ENCODE measurements at places on chromosomes 5 and 9.

- DNase-seq = no peak
Measured at GRCh38 chr5:127840198-127840524, 137.0 kb downstream of the CCDC192 start.

DNA sequence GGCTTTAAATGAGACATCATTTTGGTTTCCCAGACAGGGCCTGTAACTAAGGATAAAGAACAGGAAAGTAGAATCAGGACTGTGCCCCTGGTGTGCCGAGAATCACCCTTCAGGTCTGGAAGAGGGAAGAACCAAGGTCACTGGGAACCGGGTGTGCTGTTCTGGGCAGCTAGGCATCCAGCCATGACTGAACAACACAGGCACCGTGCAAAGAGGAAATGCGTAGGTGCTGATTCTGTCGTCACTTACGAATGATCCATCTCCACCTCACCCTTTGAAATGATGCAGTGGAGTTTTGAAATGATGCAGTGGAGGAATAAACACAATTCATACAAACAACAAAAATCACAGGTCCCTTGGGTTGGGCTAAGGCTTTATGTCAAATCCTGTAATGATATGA lies 64.4 kb downstream of the MAP1B start:
- no peak for DNase-seq

- no peak for DNase-seq
Measured at GRCh38 chr9:20984506-20984905, 46.9 kb downstream of the HACD4 start.

DNA sequence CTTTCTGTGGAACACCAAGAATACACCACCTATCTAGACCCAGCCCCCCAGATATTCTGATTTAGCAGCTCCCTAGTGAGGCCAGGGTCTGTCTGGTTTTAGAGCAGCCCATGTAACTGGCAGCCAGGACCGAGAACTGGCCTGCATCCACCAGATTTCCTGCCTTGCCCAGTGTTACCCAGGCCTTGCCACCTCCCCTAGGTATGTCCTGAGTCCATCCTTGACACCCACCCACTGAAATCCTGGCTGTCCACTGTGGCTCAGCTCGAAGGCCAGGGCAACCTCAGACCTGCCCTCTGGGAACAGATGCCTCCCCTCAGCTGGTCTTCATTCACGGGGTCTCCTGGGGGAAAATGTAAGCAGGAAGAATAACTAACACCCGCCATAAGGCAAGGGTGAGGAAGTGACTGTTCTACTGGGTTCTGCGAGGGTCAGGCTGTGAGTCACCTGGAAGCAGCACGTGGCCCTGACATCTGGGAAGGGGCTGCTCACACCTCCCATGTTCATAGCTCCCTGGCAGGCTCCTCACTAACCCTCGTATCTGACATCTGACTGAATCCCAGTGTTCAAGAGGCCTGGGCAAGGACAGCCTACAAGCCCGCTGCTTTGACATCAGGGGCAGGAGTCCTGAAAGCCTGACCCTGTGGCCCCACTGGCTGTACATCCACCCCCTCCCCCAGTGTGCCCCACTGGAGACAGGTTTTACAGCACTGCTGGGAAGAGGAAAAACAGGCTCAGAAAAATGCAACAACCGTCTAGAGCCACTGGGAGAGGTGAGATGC lies 72.7 kb downstream of the SEMA4D start:
- DNase-seq = no peak

DNA sequence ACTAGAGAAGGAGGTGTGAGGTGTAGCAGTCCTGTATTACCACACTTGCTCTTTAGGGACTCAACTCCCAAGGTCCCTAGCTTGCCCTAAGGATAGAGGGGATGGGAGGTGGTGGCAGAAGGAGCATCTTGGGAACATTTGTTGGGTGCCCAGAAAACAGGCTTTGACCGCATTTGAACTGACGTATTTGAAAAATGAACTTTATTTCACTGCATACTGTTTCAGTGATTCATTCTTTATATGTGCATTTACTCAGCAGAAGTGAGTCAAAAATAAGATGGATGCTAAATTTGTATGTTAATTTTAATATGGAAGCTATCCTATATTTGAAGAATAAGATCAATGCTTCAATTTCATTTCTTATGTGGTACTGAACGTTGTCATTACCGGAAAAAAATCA lies 18.7 kb downstream of the DMRT3 start:
- no peak for DNase-seq

Measured in iPS DF 6.9 (cell line).